NCI-H2107 (cell line): ENCODE measurements at places on chromosomes 3 and 15.

- DNase-seq = no peak
These were observed 41.3 kb downstream of the ZNF445 start for GRCh38 chr3:44436181-44436580.

DNA sequence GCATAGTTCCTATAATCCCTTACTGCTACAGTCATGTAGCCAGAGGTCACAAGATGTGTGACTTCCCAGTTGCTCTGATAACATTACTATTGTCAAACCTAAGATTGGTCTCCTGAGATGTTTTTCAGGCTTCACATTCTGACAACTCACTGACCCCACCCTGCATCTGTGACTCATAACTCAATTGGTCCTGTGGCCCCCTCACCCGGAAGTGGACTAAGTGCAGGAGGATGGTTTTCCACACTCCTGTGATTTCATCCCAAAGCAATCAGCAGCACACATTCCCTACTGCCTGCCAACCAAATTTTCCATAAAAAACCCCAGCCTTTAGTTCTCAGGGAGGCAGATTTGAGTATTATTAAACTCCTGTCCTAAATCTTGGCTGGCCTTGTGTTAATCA lies 564.9 kb upstream of the ZNF385D start:
- DNase-seq = no peak

DNA sequence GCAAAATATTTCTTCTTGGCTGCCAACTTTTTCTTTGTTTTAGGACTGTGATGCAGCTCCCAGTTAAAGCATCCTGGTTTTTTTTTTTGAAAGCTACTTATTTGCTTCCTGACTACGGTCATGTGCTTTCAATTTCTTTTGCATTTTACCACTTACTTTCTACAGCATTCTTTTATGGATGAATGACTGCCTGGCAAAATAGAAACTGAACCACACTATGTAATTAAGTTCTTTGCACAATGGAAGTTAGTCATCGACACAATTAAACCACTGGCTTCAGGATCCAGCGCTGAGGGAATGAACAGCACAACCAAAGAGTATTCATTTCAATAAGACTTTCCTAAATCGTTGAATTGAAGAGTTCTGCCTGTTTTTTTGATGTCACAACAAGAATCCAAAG lies 82.2 kb upstream of the EPHA3 start:
- DNase-seq = no peak

GRCh38 chr3:144129536-144130214 lies 158.1 kb downstream of the DIPK2A start:
- no peak for DNase-seq

DNA sequence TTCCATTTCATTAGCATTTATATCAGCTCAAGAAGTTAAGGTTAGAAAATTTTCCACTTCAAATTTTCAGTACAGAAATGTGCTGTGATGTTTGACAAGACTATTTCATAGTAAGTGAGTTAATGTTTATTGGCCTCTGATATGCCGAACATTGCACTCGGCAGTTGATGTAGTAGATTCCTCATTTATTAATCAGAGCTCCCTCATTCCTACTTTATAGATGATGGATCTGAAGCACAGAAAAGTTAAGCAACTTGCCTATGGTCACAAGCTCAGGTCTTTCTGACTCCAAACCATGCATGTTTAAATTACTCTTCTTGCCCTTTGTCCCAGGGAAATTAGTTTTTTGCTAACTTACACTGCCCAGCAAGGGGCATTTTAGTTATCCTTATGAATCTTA lies 92.0 kb downstream of the ATG7 start:
- DNase-seq = no peak

GRCh38 chr3:13544951-13545651 lies 3.8 kb upstream of the FBLN2 start:
- DNase-seq = no peak

DNA sequence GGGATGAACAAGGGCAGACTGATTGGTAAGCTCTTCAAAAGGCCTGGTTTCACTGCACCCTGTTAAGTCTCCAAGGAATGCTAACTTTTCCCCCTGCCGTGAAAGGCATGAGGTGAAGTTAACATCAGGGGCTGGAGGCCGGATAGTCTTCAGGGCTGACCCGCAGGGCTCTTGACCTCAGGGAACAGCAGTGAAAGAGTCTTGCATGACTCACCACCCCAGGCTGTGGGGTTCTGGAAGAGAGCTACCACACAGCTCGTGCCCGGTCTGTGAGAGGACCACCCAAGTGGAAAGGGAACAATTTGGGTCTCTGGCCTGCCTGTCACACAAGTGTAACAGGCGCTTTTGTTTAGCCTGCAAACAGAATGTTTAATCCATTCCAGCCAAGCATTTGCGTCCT lies 504.9 kb downstream of the EDEM1 start:
- no peak for DNase-seq

- no peak for DNase-seq
These were observed 4.6 kb downstream of the TIMP4 start for GRCh38 chr3:12154151-12154550.

DNA sequence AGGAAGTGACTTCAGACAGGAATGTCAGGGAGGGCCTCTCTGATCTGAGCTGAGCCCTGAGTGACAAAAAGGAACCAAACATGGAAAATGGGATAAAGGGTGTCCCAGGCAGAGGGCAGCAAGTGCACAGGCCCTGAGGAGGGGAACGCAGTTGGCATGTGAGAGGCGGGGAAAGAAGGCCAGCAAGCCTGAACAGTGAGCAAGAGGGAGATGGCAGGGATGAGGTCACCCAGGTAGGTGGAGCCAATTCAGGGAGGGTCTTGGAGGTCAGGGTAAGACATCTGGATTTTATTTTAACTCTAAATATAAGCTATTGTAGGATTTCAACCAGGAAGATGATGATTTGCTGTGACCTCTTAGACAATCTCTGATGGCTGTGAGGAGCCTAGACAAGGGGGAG lies 167.7 kb downstream of the LRTM1 start:
- DNase-seq = no peak

DNA sequence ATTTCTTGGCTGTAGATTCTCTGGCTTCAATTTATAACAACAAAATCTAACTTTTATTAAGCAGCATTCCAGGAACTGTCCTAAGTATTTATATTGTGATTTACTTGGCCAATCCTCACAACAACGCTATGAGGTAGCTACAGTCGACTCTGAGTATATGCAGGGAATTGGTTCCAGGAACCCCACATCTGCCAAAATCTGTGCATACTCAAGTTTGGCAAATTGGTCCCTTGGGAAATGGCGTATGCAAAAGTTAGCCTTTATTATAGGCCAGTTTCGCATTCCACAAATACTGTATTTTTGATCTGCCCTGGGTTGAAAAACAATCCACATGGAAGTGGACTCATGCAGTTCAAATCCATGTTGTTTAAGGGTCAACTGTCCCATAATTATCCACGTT lies 53.9 kb downstream of the RAP2B start:
- no peak for DNase-seq

DNA sequence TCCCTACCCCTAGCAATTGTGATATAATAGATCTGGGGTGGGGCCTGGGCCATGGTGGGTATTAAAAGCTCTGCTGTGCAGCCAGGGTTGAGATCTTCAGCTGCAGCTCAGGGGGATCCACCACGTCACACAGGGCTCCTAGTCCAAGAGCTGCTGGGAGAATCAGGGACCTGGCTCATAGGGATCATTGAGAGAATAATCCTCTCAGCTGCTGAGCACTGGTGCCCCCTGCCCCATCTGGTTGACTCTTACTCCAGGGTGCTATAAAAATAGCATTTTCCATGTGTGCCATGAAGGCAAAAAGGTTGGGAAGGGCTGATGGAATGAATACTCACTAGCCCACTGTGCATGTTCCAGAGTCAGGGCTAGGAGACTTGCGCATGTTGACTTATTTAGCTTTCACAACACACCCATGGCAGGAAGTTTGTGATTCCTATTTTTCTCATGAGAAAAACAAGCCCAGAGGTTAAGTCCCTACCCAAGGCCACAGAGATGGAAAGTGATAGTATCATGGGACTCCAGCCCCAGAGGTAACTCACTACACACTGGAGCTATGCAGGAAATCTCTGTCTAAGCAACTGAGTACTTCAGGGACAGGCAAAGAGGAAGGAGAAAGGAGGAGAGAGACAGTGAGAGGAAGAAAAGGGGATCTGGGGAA lies 94.6 kb upstream of the HERC1 start:
- no peak for DNase-seq

GRCh38 chr3:195770081-195770840 lies 41.5 kb downstream of the MUC4 start:
- DNase-seq = no peak

DNA sequence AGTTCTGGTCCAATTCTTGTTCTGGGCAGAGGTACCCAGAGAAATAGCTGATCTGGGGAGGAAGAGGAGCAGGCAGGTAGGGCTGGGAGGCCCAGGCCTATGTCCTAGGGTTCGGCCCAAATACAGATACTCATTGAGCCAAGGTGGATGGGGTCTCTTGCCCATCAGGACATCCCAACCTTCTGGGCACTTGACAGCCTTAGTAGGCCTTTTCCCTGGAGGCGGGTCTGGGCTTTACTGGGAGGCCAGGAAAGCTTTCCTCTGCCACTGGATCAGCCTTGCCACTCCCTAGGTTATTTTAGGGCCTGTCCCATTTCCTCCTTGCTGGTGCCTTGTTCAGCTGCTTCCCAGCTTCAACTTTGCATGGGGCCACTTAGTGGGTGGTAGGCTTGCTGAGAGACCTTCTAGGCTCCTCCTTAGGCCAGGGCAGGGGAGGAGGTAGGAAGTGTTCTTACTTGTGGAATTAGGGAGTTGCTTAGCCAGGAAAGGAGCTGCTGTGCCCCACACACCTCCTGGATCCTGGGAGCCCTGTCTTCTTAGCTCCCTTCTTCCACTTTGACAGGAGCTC lies 9.7 kb downstream of the TEX264 start:
- no peak for DNase-seq

DNA sequence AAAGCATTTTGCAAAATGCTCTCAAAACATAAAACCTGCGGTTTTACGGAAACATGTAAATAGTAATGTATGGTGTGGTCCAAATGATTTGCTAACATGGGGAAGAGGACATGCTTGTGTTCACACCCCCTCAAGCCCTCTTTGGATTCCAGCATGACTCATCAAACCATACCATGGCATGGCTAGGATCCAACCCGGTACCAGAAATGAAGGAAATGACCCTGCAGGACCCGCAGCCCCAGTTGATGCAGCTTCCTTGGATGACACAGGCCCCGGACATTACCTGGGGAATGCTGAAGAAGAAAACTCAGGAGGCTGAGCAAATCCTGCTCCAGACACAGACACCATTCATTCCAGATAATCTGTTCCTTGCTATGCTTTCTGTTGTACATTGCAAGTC lies 222.9 kb downstream of the DTWD1 start:
- no peak for DNase-seq

GRCh38 chr15:52392008-52392687 lies 96.5 kb upstream of the MYO5C start:
- DNase-seq = no peak

GRCh38 chr3:127214975-127215374 lies 22.0 kb downstream of the PRR23E start:
- no peak for DNase-seq

- DNase-seq = no peak
These were observed 45.4 kb downstream of the TJP1 start for GRCh38 chr15:29776859-29777258.

DNA sequence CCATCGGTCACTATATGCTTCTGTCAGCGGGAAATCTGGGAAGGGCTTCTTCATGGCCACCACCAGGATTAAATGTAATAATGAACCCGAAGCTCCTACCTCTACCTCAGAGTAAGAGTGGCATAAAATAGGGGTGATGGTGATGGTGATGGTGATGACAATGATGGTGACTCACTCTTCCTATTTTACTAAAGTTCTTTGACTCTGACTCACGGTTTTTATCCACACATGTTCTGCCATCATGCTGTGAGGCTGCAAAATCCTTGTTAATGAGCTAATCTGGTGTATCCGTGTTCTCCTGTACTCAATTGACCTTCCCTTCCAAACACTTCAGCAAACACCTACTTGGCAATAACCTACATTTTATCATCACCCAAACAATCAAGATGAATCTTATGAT lies 18.3 kb upstream of the FOXP1 start:
- no peak for DNase-seq

GRCh38 chr3:47017504-47018268 lies 38.2 kb downstream of the NBEAL2 start:
- DNase-seq = no peak

DNA sequence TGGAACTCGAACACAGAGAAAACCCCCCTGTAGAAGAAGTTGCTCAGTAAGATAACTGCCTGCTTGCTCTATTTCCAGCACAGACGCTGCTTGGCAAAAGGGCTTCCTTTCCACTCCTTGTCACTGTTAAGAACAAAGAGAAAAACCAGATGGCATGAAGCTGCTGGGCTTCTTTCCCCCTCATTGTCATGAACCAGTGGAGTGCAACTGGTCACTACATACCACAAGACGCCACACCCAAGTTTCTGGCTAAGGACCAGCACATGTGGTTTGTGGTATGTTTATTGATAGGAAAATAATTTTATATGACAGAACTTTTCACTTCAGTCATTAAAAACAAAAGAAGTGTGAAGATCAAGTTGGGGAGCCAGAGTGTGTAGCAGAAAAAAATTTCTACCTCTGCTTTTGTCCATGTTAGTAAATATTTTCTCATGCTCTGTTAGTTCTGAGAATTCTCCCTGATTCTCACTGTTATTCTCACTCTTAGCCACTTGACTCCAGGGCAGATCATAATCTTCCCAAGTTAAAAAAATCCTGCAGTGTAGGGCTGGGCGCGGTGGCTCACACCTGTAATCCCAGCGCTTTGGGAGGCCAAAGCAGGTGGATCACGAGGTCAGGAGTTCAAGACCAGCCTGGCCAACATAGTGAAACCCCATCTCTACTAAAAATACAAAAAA lies 37.9 kb downstream of the CLK3 start:
- DNase-seq = no peak

DNA sequence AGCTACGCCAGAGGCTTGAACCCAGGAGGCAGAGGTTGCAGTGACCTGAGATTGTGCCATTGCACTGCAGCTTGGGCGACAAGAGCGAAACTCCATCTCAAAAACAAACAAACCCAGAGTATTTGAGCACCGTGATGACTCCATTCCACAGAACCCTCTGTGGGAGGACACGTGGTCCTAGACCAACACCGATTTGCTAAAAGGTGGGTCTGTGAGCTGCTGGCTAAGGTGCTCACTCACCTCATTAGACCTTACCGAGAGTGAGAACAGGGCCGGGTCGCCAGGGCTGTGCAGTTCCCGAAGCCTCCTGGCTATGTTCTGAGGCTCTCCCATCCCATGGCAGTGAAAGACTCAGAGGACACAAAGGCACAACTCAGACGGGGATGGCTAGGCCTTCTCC lies 17.9 kb downstream of the ABHD2 start:
- no peak for DNase-seq

GRCh38 chr15:100123611-100124010 lies 218.2 kb downstream of the ADAMTS17 start:
- no peak for DNase-seq
